Stimulated activated CD8-positive, alpha-beta memory T cell treated with anti-CD3 and anti-CD28 coated beads, Interleukin-2, amount 100 ng/mL, for 1 hour (primary cell): ENCODE measurements at places on chromosomes 7 and 10.

GRCh38 chr10:99279626-99280111, 44.0 kb upstream of the HPSE2 start:
- DNase-seq, result no peak

- DNase-seq, result no peak
Measured at GRCh38 chr7:142798451-142799436, 28.0 kb downstream of the PRSS2 start.

GRCh38 chr10:75899816-75900390, 468.5 kb downstream of the LRMDA start:
- DNase-seq, result no peak

GRCh38 chr10:101351017-101351416, 2.9 kb upstream of the BTRC start:
- DNase-seq, result no peak

- DNase-seq, result no peak
Measured at GRCh38 chr7:7577888-7578287, 11.2 kb downstream of the MIOS start.

DNA sequence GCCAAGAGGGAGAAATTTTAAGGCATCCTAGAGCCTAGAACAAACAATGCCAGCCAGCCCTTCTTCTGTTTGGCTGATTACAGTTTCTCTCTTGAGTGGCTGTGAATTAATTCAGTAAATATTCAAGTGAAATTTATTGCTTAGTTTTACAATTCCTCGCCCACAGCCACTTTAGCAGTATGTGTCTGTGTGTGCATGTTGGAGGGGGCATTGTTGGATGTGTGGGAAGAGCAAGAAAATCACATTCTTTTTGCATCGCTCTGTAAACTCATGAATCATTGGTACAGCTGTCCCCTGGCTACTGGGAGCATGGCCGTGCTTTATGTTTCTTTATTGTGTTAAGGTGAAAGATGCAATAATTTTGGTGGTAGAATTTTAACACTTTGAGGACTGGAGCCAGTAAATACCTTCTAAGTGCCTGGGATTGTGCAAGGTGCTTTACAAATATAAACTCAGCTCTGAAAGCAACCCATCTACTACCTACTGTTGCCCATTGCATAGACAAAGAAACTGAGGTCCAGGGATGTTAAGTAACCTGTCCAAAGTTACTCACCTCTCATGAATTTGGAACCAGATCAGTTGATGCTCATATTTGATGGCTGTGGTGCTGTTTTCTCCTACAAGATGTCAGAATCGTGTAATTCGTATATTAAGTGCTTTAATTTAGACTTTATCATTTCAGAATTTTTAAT, 89.9 kb upstream of the BTBD16 start:
- no peak for DNase-seq

GRCh38 chr7:18457832-18458231, 37.7 kb upstream of the HDAC9 start:
- no peak for DNase-seq

- DNase-seq, result no peak
Measured at GRCh38 chr7:31705377-31705776, 18.4 kb downstream of the PPP1R17 start.

DNA sequence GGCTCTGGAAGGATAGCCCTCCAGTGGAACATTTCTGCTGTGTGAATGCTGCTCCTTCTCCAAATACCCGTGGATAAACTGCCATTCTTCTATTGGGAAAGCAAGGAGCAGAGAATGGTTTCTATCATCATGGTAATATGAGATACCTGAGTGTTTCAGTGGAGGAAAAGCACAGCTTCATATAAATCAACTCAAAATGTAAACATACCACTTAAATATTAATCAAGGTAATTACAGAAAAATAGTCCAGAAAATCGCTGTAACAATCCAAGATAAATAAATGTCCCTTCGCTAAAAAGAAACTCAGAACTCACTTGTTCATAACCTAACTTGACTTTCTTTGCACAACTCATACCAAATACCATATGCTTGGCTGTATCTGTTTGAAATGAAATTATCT, 635.8 kb downstream of the PARD3 start:
- no peak for DNase-seq

DNA sequence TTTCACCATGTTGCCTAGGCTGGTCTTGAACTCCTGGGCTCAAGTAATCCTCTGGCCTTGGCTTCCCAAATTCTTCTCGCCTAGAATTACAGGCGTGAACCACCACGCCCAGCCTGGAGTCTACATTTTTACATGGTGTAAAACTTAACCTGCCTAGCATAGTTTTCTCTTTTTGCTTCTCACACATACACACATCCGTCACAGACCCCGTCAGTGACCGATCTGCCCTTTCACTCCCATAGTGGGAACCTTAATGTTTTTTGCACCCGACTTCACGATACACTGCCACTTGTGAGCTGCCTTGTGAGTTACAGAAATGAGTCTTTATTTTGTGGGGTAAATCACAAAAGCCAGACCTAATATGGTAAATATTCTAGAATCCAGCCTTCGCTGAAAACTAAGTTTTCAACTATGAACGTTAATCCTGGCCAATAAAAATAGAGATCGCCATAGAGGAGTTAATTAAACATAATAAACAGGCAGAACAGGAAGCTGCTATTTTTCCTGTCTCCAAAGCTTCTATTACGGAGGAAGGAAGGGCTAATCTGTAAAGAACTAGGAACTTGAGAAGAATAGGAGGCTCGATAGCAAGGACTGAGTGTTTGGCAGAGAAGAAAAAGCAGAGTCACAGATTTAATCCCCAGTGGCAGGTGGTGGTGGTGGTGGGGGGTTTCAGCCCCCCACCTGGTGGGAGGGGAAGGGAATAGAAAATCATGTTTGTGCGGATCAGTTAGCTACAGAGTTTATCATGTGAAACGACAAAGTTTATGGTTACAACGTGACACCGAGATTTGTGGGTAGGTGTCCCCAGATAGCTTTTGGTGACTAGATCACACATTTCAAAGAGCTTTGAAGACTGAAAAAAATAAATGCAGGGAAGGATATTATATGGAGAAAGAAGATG, 14.7 kb upstream of the FAM171A1 start:
- no peak for DNase-seq

- no peak for DNase-seq
Measured at GRCh38 chr7:24883622-24884013, 96.4 kb downstream of the OSBPL3 start.

- no peak for DNase-seq
Measured at GRCh38 chr10:86439544-86439943, 72.9 kb upstream of the GRID1 start.

DNA sequence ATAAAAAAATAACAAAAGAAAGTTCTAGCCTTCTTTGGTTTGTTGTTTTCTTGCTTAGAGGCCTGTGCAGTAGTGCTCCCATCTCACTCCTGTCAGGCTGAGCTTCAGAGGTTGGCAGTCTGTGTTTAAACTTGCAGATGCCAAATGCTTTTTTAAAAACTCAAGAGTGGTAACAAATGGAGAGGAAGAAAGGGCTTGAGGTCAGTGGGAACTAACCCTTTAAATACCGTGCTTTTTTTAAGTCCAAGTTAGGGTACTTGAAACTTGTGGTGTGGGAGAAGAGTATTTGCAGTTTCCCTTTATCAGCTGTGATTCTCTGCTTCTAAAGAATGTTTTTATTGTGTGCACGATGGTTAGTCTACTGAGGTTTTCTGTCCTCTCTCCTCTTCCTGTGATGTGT, 29.4 kb downstream of the ZRANB1 start:
- no peak for DNase-seq

GRCh38 chr7:116087291-116087690, 56.7 kb upstream of the TFEC start:
- DNase-seq, result no peak

GRCh38 chr7:29835718-29836117, 29.4 kb downstream of the WIPF3 start:
- no peak for DNase-seq

DNA sequence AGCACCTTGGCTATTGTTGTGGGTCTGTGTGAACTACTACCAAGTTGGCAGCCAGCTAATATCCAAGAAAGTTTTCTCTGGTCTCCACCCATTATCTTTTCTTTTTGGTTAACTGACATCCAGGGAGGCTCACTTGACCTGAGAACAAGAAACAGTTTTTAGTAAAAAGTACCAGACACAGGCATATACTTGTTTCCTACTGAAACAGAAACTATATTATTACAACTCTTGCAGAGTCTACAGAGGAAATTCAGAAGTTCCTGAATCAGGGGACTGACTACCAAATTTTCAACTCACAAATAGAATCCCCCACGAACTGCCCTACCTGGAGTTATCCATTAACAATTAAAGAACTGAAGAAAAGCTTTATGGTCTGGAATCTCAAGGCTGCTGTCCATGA, 168.9 kb downstream of the KCND2 start:
- DNase-seq, result no peak

DNA sequence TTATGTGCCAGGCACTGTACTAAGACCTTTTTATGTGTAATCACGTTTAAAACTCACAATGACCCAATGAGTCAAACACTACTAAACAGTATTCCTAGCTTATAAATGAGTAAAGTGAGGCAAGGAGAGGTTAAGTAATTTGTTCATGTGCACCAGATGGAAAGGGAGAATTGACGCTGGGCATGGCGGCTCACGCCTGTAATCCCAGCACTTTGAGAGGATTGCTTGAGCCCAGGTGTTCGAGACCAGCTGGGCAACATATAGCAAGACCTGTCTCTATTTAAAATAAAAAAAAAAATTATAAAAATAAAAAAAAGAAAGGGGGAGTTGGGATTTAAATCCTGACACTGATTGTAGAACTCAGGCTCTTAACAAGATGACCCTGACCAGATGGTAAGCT, 46.7 kb upstream of the DLG5 start:
- no peak for DNase-seq

DNA sequence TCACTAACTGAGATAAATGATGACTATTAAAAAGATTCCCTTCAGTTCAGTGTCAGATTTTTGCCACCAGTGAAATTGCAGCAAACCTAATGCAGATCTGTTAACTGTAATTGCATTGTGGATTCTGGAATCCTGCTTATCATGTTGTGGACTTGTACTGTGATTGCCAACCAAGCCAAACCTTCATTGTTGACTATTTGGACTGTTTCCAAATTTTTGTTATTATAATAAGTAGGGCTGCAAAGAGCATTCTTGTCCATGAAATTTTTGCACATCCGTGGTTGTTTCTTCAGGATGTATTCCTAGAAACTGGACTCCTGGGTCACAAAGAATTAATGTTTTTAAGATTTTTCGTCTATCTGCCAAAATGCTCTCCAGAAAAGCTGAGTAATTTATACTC, 281.6 kb upstream of the ZMIZ1 start:
- DNase-seq, result no peak

DNA sequence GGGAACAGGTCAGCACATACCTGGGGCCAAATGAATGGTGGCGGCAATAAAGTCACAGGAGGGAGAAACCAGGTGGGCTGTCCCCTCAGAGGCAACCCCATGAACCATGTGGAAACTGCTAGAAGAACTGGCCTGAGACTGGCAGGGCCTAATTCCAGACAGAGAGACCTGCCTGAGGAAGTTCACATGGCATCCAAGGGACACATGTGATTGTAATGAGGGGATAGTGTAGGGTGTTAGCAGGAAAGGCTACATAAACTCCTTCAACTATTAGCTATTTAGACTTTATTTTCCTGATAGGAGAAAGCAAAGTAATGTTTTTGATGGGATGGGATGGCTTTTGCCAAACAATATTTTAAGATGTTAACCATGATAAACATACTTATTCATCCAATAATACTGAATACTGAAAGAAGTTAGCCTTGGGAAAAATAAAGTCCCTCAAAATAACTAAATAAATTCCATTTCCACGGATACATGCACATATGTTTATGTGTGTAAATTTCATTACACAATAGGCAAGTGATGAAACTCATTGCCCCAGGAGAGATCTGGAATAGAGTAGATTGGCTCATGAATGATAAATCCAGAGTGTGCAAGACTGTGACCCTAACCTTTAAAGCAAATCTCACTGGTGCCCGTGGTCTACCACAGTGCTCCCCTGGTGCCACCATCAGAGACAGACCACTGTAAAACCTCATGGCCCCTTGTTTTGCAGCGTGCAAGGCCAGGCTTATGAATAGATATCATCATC, 137.0 kb downstream of the NRF1 start:
- no peak for DNase-seq

- DNase-seq, result peak; percentile 13
Measured at GRCh38 chr7:128031901-128032604, 816 bp upstream of the LRRC4 start.

DNA sequence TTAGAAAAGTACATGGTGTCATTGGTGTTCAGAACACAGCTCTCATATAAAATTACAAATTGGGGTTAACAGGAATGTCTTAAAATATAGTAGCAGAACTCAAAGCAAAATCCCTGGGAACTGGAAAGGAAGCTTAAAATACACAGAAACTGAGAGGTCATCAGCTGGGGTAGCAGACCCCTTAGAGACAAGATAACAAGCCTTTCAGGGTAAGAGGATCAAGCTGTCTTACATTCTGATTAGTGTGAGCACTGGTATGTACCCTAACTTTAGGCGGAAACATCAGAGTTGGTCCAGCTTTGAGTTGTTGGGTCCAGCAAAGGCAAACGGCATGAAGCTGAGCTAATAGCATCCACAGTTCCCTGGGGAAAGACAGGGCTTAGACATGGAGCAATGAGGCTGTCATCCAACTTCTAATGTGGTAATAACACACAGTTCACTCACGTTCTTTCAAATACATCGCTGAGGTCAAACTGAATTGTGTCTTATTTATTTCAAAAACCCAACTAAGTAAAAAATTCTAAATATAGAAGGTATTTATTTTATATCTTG, 32.6 kb downstream of the ARHGAP21 start:
- DNase-seq, result no peak

DNA sequence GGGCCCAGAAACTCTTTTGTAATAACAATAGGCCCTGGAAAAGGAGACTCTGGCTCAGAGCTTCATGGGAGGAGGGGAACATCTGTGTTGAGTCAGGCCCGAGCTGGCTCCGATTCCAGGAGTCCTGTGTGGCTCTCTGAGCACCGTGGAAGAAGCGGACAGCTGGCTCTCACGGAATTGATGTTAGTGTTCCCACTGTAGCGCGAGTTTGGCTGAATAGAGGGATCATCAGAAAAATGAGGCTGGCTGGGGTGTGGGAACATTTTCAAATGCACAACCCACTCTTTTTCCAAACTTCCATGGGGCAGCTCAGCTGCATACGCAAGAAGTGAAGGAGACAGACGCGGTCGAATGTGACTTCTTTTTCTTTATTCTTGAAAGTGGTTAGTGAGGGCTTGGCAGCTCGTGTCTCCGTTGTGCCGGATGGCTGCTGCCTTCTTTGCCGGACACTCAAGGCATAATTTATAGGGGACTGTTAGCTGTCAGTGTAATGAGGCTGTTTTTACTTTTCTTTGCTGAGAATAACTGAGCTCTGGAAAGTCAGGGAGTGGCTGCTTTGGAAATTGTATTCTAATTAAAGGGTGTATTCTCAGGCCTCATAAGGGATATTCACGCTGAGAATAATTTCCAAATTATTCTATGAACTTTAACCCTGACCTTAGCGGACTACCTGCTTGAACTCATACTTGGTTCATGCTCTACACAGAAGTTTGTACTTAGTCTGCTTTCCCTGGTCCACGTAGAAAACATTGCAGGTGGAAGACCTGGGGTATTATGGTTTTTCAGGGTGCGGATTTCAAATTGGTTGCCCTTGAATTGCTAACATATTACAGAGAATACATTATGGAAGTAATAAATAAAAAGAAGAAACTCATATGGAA, 23.1 kb downstream of the MDFIC start:
- no peak for DNase-seq

GRCh38 chr7:90412458-90413184, 9.4 kb downstream of the CLDN12 start:
- no peak for DNase-seq
